ENCODE measurements at places on chromosomes 4 and X. TPM values are rescaled to one million over a fixed set of nuclear protein-coding genes. Genes with fewer than 3 reads are reported as not detected.

GRCh38 chrX:67568769-67569168, 24.9 kb downstream of the AR start:
- no peak for DNase-seq

DNA sequence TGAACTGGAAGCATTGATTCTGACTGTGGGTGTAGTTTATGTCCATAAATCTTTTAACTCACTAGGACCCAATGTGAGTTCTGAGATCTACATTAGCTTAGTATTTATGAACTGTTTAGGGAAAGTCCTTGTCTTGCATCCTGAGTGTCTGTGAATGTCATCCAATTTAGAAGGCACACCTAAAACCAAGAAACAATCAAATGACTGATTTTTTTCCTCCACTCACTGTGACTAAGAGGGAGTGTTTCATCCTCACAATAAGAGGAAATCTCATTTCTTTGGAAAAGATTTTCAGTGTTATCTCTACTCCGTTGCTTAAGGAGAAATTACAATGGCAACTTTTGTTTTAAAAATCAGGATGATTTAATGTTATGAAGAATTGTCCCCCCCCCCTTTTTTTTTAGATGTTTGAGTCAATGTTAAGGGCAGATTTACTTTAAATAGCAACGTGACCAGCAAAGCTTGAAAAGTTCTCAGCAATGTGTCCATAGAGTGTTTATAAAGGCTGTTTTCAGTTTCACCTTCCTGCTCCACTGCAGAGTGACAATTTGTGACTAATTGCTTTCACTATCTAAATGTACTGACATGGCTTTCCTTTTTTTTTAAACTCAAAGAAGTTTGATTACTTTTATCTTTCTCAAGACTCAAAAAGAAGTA, 173.0 kb downstream of the SPCS3 start:
- no peak for DNase-seq

DNA sequence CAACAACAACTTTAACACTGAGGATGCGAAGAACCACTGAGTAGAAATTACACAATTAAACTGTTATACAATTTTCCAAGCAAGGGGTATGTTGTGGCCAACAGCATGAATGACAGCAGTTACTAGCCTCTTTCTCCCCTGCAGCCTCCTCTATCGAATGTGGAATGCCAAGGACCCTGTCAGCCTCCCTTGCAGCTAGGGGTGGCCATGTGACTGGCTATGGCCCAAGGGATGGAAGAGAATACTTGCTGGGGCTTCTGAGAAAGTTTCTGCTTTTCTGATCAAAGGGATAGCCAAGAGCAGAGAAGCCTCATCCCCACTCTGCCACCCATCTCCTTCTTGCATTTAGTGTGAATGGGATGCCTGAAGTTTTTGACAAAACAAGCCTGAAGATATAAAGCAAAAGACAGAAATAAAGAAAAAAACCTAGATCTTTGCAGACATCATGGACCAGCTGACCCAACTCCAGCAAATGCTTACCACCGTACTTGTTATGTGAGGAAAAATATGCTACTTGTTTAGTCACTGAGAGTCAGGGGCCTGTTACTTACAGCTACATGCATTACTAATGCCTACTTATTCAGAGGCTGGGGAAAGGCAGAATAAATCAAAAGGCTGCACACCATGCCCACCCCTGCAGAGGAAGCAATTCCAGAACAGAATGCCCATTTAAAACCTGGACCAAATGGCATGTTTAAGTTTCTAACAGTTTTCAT, 32.0 kb downstream of the DCTD start:
- no peak for DNase-seq

DNA sequence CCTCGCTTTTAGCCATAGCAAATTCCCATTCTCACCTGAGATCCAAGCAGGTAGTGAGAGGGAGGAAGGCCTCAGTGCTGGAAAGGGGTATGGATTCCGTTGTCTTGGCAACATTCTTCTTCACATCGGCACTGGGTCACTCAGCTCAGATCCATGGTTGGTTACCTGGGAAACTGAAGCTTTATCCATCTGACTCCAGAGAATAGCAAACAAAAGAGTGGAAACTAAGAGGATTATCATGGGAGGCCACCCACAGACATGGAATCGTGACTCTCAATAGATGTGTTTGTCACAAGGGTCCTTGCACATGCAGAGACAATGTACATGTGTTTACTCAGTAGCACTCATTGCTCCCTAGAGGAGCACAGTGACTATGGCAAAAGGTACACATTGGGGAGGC, 81.0 kb downstream of the MAGED4 start:
- DNase-seq: no peak

GRCh38 chr4:76155979-76156378, 7.8 kb upstream of the NUP54 start:
- DNase-seq: no peak

DNA sequence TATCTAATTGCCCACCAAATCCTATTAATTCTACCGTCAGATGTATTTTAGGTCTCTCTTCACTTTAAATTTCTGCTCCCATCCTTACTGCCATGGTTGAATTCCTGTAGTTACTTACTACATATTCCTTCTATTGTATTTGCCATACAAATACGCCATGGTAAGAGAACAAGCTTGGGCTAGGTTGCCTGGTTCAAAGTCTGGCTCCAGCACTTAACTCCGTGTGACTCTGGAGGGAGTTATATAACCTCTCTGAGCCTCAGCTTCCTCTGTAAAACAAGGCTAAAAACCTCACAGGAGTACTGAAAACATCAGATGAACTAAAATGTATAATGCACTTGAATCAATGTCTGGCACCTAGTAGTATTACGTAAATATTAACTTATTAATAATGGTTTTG, 260.3 kb upstream of the RPS6KA3 start:
- DNase-seq: no peak

DNA sequence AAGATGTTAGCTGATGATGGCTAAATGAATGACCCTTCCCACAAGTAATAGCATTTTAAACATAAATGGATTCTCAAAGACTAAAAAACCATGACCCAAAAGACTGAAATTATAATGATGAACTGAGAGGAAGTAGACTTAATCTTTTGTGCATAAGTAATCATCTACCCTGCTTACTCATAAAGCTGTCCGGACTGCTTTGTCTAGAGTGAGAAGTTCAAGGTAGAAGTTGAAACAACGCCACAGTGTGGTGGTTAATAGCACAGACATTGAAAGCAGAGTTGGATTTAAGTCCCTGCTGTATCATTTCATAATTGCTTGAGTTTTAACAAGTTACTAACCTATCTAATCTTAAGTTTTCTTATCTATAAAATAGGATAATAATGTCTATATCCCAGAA, 346.6 kb downstream of the CENPC start:
- DNase-seq: no peak

GRCh38 chrX:114500622-114501021, 83.3 kb upstream of the HTR2C start:
- DNase-seq: no peak

DNA sequence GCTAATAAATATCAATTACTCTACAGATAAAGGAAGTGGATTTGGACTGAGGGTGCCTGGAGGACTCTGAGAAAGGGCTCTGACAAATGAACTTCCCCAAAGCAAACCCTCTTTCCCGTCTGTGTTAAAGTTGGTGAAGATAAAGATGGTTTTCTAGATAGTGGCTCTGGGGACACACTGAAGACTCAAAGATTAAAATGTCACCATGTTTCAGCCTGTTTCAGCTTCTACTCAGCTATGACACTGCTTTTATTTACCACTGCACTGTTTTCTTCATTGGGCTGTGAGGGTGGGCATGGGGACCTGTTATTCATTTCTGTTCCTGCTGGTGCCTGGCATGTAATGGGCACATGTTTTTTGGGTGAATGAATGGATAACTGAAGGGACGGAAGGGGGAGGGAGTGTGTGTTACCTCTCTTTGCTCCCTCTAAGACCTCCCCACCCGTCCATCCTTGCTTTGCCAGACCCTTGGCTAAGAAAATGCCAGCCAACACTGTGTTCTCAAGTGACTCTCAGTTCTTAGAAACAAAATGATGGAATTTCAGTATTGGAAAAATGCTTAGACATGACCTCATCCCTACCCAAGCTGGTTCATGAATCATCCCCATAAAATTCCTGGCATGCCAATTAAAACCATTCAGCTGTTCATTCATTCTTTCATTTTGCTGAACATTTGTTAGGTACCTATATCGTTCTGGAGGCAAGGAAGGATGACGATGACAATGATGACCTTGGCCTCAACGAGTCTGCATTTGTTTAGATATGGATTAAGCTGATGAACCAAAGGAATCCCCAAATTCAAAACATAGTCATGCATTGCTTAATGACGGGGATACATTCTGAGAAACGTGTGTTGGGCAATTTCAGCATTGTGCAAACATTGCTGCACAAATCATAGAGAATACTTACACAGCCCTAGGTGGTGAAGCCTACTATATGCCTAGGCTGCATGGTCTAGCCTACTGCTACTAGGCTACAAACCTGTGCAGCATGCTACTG, 13.4 kb upstream of the STK32B start:
- no peak for DNase-seq

DNA sequence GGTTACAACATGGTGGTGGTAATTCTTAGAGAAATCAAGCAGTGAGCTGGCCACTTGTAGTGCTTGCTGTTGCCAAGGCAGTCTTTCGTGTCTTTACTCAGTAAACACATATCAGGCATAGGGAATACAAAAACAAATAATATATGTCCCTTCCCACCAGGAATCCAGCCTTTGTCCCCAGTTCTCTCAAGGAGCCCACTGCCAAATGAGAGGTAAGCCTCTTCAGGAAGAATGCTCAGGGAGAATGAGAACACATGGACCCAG, 421 bp upstream of the PLAC1 start:
- DNase-seq: no peak

- DNase-seq: no peak
These were observed 14.5 kb downstream of the DOCK11 start for GRCh38 chrX:118510111-118510510.

GPR173 gene
- total RNA-seq: 0.57 TPM

SLC9A7 gene
- total RNA-seq: 6.4 TPM

VSIG1 gene
- 0.19 TPM for total RNA-seq

Measured in esophagus squamous epithelium (tissue), 5 donors.